Bladder microvascular endothelial cell (primary cell): ENCODE measurements at places on chromosomes 4 and X. TPM values are rescaled to one million over a fixed set of nuclear protein-coding genes. Genes with fewer than 3 reads are reported as not detected.

CXCL1 gene
- 4.5 and 38.7 TPM in 2 replicates for total RNA-seq

PABPC1L2A gene
- not detected in 2 replicates for total RNA-seq

FRG2 gene
- under 0.01 TPM in 1 of 2 replicates, not detected in the other for total RNA-seq

LRP2BP gene
- total RNA-seq: 0.16 and 0.94 TPM in 2 replicates
